ENCODE measurements at places on chromosomes 3 and 15.

GRCh38 chr15:62164396-62165103 is 535 bp downstream of the C2CD4B start:
- DNase-seq, result no peak

GRCh38 chr3:73863546-73864079 is 238.9 kb upstream of the PDZRN3 start:
- DNase-seq, result no peak

DNA sequence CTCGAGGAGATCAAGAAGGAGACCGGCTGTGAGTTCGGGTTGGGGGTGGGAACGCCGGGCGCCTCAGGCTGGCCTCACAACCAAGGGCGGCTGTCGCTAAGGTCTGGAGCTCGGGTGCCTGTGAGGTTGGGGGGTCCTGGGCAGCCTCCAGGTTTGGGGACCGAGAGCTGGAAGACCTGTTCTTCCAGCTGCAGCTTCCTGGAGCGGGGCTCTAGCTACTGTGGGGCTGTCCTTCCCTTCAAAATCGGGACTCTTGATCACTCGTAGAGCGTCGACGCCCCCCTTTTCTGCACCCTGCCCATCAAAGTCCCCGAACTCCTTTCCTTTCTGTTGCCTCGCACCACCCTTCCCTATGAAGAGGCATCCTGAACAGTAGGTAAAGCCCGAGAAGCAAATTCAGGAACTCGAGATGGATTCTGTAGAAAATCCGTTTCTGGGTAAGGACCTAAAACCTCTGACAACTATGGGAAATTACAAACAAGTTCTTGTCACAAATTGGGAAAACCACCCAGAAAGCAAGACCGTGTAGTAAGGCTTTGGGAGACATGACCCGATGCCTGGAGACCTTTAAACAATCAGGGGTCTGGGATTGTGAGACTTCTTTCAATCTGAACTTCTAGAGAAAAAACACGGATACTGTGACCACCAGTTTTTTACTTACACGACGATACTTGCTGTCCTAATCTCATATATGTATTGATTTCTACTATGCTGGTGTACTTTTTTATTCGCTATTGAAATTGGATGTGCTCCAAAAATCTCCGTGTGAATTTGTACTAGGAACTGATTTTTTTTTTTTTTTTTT is 556 bp downstream of the CHP1 start:
- DNase-seq, result no peak

DNA sequence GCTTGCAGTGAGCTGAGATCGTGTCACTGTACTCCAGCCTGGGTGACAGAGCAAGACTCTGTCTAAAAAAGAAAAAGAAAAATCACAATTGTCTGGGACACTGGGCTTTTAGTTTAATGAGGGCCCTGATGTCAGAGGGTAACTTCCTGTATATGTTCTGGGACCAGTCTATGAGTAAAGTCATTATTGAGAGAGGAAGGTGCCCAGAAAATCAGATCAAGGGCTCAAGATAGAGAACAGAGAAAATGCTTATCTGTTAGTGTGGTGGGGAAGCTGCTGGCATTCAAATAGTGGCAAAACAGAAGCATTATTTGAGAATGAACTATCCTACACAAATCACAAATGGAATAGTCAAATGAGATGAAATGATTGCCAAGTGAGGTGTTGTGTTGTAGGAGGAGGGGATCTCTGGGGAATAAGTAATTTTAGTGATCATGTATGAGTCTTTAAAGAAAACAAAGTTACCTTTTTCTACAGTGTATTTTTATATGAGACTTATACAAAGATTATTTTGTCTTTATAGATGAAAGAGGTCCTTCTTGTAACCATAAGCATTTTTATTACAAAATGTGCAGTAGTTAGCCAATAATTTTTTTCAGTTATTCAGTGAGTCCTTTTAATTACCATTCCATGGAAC is 13.4 kb downstream of the ARIH2 start:
- no peak for DNase-seq
